Left ventricle myocardium superior (tissue), 1 donor: ENCODE measurements at places on chromosomes 7 and 10. TPM values are rescaled to one million over a fixed set of nuclear protein-coding genes. Genes with fewer than 3 reads are reported as not detected.

GRCh38 chr7:128840326-128841170 is 10.3 kb downstream of the FLNC start:
- peak; percentile 22 for DNase-seq

GRCh38 chr10:97076781-97077180 is 109.0 kb downstream of the SLIT1 start:
- DNase-seq = no peak

DNA sequence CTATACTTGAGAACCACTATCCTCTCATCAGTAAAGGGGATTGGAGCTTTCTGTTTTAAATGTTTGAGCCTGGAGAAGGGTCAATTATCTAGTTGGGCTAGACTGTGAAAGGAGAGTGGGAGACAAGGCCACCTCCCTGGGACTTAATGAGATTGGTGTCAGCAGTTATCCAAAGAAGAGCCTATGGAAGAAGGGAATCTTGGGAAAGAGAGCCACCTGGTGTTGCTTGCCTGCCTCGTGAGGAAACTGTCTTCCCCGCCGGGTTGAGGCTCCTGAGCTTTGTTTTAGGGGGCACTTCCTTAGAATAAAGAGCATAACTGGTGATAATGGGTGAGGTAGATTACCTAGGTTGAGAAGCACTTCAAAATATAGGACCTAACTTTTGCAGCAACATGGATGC is 32.0 kb upstream of the ABCB4 start:
- DNase-seq = no peak

DNA sequence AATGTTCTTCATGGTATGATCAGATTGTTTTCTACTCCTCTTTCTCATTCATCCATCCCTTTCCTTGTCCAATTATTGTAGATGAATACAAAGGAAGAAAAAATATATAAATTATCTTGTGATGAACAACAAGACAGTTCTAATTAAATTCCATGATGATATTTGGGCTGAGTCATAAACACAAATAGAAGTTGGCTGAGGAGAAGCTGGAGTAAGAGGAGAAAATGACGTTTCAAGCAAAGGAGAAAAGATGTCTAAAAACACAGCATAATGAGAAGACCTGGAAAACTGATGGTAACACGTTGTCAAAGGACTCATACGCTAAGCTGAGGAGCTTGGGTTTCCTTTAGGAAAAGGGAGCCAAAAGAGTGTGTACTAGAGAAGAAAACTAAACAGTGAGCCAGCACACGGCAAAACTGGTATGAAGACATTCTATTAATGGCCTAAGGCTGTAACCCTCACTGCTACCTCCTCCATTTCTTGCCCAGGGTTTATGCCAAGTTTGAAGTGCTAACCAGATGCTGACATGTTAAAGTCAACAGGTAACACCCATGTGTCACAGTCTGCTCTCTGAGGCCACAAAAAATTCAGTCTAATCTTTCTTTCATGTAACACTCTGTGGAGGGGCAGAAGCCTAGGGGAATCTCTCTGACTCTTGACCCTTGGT is 26.1 kb downstream of the ZFAND4 start:
- DNase-seq = no peak

GRCh38 chr7:92650391-92650790 is 60.2 kb upstream of the FAM133B start:
- DNase-seq = no peak

The RASA4B gene
- 7.5 TPM for total RNA-seq

The LRRD1 gene
- not detected for total RNA-seq

The FAM237B gene
- not detected for total RNA-seq

The ANKRD1 gene
- 1,326 TPM for total RNA-seq
